ENCODE measurements at places on chromosomes 3 and 15.
A peak's percentile ranks its signal among the peaks of the same experiment; 100 is the strongest.

DNA sequence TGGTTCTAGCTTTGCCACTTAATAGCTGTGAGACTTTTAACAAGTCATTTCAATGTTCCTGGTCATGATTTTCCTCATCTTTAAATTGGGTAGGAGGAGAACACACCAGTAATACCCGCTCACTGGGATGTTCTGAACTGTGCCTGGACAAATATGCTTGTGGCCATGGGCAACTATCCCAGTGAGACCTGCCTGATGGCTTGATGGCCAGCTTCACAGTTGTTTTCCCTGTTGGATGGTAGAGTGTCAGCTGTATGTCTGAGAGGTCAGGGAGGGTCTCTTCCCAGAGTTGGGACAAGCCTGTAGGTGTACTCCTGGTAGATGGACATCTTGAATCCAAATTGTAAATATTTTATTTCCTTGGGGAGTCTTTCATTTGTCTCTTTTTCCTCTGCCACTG lies 92.5 kb upstream of the PFN2 start:
- DNase-seq, result no peak

DNA sequence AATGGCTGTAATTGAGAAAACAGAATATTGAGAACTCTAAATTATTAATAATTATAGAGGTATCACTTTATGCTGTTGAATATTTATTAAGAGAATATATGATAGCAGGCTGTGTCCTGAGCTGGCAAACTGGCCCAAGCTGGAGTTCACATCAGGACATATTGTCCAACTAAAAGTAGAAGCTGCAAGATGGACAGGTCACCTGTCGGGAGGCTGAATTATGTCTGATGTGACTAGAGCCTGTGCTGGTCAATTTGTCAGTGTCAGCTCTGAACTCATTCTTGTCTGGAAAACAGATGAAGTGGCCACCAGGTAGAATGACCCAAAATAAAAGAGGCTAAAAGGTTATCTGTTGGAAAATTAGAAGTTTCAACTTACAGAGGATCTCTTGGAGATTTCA lies 392.2 kb downstream of the LRTM1 start:
- no peak for DNase-seq

DNA sequence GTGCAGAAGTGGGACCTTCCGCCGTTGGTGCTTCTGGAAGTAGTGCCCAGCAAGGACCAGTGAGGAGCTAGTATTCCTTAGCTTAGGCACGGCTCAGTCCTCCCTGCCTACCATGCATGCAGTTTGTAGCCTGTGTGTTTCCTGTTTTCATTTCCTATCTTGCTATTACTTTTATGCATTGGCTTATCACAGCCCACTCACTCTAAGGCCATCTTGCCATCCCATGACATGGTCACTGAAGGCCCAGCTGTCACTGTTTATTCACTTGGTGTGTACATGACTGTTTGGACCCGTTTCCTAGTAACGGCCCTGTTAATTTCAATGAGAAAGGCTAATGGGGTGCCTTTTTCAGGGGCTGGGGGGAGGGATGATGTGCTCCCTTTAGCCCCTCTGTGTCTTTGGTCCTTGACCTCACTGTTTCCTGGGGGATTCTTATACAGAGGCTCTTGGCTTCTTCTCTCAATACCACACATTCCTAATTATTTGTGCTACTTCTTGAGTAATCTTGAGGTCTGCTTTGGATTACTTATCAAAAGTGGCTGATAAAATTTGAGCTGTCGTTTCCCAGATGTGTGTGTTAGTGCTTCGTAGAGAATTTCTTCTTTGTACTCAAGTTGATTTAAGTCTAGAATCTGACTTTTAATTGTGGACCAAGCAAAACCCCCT lies 24.5 kb upstream of the TRAK1 start:
- peak; percentile 83 for DNase-seq

DNA sequence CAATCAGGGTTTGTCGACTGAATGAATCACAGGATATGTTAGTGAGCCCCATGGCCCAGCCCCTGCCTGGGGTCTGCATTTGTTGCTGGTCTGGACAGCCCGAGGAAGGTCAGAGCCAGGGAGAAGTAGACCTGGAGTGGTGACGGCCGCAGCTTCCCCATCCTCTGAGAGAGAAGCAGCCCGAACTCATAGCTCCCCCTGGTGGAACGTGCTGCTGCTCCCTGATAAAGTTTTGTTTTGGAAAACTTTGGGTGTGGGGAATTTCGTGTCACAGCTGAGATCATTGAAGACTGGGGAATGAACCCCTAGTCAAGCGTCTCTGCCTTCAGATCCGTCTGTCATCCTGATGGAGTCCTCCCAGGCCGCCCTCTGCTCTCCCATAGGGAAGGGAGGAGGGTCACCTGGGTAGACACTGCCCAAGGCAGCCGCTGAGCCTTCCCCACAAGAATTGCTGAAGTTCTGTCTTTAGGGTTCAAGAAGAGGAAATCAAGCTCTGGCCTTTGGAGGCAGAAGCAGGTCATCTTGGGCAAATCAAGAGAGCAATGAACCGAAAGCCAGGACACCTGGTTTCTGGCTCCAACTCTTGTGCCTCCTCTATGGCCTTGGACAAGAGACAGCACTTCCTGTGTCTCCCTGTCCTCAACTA lies 60.5 kb downstream of the GLDN start:
- DNase-seq, result peak; percentile 67

DNA sequence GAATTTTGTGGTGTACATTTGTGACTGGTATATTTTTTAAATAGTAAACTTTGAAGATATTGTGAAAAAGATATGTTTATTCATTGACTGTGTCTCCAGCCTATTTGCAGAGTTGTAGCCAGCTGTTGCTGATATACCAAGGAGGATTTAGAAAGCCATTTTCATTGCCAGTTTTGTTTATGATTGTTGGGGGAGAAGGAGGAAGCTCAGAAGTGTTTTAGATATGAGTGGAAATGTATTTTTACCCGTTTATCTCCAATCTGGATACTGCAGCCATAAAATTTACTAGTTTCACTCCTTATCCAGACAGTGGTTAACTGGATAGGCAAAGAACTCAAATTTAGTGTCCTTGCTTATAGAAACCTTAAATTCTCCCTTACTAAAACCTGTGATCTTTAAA lies 18.8 kb downstream of the ATP11B start:
- no peak for DNase-seq

GRCh38 chr3:37816271-37816670 lies 45.4 kb upstream of the CTDSPL start:
- no peak for DNase-seq

GRCh38 chr15:64527263-64527984 lies 67.0 kb downstream of the ZNF609 start:
- no peak for DNase-seq

- no peak for DNase-seq
These were observed 211.2 kb downstream of the FOXP1 start for GRCh38 chr3:71372241-71372768.

DNA sequence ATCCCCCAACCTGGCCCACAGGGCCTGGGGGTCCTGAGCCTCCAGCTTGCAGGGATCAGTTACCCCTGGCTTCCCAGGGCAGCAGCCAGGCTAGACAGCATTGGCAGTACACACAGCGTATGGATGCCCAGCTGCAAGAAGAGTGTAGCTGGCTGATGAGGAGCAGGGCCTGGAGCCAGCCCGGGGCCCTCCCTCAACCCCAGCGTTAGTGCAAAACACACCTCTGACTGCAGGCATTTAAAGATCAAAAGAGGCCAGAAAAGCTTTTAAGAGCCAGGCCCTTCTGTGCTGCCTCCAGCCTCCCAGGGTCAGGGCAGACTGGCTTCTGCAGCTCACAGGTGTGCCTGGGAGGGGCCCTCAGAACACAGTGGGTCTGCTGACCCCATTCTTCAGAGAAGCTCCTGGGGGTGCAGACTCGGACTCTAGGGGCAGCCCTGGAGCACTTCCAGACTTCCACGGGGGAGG lies 110.6 kb downstream of the ETFA start:
- DNase-seq, result no peak

DNA sequence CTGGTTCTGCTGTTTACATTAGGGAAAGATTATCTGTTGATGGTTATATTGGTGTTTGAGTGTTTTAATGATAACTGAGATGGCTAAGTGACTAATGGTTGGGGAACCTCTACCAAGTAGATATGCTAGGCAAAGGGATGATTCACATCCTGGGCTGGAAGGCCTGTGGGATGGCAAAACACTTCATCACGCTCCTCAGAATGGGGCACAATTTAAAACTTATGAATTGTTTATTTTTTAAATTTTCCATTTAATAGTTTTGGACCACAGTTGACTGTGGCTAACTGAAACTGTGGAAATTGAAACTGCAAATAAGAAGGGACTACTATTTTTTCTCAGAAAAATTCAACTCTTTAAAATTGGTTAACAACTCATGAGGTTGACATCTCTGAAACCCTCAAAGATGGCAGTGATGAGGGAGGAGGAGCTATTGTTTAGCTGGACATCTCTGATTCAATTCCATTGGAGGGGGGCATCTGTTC lies 100.5 kb upstream of the ZBED2 start:
- no peak for DNase-seq

DNA sequence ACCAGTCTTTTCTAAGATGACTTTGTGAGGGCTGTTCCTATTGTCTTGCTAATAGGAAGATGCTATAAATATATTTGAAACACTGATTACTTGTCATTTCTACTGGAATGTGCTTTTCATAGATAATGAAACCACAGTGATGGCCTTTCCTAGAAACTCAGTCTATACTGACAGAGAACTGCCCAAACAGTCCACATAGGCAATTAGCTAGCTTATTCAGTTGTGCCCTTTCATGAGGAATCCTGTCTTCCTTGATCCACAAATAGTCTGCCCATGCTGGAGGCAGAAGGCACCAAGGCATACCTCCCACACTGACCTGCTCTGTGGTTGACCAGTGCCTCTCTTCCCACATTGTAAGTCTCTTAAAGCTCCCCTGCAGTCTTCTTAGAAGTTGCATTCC lies 135.9 kb downstream of the CMSS1 start:
- no peak for DNase-seq

DNA sequence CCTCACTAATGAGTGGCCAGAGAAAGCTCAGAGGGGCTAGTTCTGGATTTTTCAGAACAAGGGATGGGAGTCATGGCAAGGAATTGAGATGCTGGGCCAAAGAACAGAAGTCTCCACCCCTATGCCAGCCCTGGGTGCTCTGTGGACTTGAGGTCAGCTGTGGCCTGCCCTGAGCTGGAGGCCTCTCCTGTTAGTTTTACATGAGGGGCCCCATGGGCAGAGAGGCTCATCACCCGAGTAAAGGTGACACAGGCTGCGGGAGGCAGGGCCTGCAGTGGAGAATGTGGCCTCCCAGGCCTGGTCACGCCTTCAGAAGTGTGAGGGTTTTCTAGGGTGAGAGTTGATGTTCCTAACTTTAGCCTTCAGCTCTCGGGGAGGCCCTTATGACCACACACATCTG lies 44.9 kb downstream of the ABHD5 start:
- DNase-seq, result no peak

DNA sequence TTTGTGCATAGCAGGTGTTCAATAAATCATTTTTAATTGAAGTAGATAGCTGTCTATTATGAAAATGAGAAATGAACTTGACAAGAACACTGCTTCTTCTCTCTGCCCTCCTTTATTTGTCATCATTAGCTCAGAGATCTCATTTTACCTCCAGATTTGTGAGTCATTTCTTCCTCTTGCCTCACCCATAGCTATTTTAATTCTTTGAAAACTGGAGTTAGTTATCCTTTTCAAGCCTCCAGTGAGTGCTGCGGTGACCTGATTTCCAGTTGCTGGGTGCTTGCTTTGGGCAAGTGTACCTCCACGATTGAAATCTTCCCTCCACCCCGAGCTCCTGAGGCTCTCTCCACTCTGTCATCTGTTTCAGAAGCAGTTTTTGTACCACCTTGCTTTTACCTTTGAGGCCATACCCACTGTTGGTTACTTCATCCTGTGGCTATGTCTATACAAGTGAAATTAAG lies 114.6 kb downstream of the NFKBIZ start:
- DNase-seq, result no peak

DNA sequence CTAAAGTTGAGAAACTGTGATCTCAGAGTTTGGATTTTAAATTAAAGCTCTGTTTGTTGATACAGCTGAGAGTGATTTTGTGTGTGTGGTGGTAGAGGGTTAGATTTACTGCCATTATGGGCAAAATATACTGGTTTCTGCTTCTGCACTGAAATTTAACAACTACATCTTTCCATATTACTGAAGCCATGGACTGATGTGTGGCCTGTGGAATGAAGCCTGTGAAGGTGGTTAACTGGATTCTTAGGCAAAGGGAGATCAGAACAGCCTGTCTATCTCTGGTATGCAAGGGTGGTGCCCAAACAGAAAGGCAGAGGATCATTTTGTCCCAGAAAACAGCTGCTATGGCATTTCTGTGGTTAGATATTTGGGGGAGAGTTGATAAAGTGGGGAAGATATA lies 297.3 kb upstream of the THBS1 start:
- DNase-seq, result no peak

GRCh38 chr3:120163026-120163425 lies 68.8 kb upstream of the GSK3B start:
- no peak for DNase-seq

DNA sequence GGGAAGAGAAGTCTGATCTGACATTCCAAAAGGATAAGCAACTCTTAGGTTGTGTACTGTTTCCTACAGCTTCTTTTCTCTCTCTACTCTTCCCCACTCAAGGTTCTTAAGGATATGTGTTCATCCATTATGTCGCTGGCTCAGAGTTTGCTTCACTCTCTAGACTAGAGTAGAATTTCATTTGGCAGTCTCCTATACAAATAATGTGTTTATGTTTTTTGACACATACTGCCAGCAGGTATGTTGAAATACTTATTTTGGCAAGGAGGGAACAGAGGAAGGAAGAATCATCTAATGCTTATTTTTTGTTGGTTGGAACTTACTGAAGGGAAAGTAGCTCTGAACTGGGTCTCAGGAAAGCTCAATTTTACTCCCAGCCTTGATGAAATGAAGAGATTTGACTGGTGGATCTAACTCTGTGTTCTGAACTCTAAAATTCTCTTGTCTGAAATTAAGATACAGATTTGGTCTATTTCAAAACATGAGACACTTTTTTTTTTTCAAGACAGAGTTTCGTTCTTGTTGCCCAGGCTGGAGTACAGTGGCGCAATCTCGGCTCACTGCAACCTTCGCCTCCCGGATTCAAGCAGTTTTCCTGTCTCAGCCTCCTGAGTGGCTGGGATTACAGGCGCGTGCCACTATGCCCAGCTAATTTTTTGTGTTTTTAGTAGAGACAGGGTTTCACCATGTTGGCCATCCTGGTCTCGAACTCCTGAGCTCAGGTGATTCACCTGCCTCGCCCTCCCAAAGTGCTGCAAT lies 7.6 kb upstream of the EMC3 start:
- DNase-seq, result no peak

DNA sequence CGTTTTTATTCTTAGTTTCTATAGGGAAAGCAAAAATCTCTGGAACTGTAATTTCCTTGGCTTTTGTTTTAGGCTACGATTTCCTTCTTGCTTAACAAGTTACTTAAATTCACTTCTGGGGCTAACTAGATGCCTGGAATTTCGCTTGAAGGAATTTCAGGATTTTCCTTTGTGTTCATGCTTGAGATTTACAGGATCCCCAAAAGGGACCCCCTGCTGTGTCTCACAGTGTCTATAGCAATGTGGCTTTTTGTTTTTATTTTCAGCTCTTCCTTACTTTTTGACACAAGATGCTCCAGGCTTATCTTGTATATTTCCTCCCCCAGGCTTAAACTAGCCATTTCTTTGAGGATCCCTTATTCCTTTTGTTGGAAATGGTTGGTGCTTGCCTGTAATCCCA lies 95.5 kb upstream of the DPPA4 start:
- no peak for DNase-seq
